ENCODE measurements at places on chromosomes 16 and 17.

GRCh38 chr16:15509051-15509592 is 74.7 kb downstream of the BMERB1 start:
- DNase-seq, result no peak

DNA sequence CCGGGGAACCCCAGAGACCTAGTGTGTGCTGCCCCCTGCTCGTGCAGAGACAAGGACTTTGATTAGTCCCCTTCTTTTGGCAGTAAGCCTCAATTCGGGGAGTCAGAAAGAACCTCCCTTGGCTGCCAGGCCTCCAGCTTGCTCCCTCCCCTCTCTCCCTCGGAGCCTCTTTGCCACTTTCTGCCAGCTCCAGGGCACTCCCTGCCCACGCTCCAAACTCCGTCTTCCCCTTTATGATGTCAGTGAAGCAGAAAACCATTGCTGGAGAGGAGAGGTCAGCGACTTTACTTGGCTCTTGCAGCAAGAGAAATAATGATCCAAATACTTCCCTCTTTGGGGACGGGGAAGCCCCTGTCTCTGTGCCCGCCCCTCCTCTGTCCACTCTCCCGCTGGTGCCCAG is 28.1 kb downstream of the TTYH2 start:
- no peak for DNase-seq

- DNase-seq, result no peak
Observed at GRCh38 chr16:72159386-72159785, 12.6 kb downstream of the PMFBP1 start.

DNA sequence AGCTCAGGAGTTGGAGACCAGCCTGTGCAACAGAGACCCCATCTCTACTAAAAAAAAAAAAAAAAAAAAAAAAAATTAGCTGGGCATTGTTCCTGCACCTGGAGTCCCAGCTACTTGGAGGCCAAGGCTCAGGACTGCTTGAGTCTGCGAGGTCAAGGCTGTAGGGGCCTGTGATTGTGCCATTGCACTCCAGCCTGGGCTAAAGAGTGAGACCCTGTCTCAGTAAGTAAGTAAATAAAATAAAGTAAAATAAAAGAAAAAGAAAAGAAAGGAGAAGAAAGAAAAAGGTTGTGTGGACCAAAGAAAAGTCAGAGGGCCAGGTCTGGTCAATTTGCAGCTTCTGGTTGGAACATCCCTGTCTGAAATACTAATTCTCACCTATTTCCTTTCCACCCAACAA is 18.4 kb downstream of the MT1X start:
- no peak for DNase-seq

GRCh38 chr16:8801701-8802100 is 4.1 kb downstream of the PMM2 start:
- DNase-seq, result no peak

DNA sequence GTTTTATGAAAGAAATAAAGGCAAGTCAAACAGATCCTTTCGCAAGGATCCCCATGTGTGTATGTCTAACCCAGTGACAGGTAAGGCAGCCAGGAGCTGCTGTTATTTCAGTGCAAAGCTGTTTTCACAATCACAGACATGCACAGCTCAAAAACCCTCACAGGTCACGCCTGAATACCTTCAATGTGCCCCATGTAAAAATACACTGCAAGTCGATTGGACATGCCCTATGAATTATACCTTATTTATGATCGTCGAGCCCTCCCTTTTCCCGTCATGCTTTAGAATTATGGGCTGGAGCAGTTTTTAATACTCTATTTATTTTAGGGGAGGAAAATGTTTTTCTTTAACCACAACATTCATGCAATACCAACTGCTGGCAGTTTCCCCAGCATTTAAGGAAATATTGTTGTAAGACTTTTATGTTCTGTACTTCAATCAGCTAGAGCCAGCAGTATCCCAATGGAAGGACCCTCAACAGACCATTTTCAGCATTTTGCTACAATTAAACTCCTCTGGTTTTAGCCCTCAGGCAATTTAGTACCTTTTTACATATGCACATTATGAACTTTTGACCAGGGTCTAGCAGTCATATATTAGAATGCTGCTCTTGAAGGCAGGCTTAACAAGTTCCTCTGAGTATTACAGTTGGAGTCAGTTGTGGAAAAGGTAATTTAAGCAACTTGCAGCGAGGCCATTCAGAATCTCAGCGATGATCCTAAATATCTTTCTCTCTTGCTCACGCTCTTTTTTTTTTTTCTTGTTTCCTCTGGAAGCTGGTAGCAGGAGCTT is 362.2 kb downstream of the WWOX start:
- DNase-seq, result no peak

DNA sequence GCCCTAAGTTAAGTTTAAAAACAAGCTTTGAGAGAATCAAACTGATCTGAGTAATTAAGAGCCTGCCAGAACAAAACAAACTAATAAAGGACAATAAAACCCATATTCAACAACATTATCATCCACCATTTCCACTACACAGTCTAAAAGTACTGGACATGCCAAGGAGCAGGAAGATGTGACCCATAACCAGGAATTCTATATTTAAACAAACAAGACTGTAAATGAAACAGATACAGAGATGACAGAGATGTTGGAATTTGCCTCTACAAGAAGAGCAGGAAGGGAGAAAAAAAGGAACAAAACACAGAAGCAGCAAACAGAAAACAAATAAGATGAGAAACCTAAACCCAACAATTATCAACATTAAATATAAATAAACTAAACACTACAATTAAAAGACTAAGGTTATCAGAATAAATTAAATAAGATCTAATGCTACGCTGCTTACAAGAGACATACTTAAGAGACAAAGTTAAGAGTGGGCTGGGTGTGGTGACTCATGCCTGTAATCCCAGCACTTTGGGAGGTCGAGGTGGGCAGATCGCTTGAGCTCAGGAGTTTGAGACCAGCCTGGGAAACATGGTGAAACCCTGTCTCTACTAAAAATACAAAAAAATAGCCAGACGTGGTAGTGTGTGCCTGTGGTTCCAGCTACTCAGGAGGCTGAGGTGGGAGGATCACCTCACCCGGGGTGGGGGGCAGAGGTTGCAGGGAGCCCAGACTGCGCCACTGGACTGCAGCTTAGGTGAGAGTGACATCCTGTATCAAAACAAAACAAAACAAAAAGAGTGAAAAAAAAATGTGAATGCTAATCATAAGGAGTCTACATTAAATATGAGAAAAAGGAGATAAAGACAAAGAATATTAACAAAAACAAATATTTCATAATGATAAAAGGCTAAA is 50.6 kb downstream of the CREBBP start:
- DNase-seq, result no peak

- no peak for DNase-seq
Observed at GRCh38 chr17:49755663-49756283, 8.2 kb downstream of the FAM117A start.

DNA sequence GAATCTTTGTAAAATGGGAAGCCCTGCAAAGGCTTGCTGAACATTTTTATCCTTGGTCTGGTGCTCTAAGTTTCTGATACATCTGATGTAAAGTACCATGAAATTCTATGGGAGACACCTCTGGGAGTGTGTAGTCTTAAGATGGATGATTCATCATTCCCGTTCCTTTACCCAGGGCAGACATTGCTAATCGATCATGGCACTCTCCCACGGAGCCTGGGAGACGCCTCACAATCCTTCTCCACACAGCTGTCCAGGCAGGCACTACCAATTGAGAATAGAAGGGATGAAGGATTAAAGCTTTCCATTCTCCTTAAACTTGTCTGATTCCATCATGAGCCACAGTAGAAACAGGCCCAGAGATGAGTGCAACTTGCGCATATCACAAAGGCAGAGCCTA is 144.8 kb downstream of the GSG1L start:
- DNase-seq, result no peak

DNA sequence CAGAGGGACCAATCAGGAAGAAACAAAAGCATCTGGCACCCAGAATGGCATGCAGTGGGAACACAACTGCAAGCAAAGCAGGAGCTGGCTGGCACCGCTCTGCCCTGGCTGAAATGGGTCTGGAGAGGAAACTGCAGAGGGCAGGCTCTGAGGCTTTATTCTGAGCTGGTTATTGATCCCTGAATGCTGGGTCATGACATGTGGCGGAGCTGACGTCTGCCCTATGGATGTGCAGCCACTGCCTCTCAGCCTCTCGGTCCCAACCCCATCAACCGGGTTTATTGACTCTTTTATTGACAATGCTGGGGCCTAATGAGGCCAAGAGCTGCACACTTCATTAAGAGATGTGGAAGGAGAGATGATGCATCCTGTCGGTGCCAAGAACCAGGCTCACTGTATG is 3.9 kb upstream of the SKAP1 start:
- DNase-seq, result no peak

- no peak for DNase-seq
Observed at GRCh38 chr17:33205552-33205951, 87.5 kb downstream of the ASIC2 start.

DNA sequence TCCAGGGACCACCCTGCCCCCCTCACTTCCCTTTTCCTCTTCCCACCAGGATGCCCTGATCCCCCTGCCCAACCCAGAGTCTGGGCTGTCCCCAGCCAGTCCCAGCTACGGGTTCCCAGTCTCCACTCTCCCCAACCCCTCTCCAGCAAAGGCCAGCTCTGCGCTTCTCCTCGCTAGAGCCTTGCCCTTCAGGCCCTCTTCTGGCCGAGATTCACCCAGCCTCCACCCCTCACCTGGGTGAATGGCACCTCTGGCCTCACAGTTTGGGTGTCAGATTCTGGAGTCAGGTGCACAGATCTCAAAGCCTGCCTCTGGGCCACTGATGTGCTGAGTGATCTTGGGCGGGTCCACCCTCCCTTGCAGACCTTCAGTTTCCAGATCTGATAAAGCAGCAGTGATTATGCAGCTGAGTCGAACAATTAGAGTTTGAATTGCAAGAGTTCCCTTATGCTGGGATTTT is 185.6 kb upstream of the TNRC6C start:
- DNase-seq, result no peak

GRCh38 chr16:55756963-55757362 is 75.9 kb downstream of the CES1 start:
- DNase-seq, result no peak

DNA sequence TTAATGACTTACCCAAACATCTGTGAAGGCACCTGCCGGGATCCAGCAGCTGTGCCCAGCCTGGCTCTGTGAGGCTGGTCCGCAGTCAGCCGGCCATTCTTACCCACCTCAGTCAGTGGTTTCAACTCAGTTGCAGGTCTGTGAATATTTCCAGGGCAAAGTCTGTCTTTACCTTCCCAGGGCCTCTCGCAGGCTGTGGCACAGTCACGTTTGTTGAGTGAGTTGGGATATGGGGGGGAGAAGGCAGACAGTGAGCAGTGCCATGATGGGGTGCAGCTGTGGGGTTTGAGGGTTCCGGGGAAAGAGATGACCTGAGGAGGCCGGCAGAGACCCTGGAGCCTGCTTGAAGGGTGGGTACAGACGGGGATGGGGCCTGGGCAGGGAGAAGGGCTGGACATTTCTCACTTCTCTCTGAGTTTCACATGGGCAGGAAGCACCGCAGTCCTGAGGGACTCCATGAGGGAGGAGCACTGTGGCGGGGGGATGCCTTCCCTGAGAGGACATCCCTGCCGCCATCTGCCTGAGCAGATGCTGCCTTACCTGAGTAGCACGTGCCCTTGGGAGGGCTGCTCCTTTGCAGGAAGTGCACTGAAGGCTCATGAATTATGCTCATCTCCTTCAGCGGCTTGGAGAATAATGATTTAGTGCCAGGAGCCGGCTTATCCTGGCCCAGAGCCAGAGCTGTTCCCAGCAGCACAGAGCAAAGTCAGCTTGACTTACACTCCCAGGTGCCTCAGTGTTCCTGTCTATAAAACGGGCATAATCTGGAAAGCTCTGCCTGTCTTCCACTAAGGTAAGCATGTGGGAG is 48.1 kb downstream of the KSR1 start:
- no peak for DNase-seq

GRCh38 chr17:60545465-60546191 is 19.6 kb upstream of the APPBP2 start:
- no peak for DNase-seq

GRCh38 chr17:79658811-79659207 is 48.0 kb upstream of the RBFOX3 start:
- no peak for DNase-seq

All from activated CD4-positive, alpha-beta T cell treated with anti-CD3 and anti-CD28 coated beads, Interleukin-2, amount 50 U/mL, for 24 hours (primary cell).